ENCODE measurements at places on chromosomes 6 and 20.

GRCh38 chr6:90044833-90045381 lies 150.6 kb downstream of the GJA10 start:
- no peak for DNase-seq

DNA sequence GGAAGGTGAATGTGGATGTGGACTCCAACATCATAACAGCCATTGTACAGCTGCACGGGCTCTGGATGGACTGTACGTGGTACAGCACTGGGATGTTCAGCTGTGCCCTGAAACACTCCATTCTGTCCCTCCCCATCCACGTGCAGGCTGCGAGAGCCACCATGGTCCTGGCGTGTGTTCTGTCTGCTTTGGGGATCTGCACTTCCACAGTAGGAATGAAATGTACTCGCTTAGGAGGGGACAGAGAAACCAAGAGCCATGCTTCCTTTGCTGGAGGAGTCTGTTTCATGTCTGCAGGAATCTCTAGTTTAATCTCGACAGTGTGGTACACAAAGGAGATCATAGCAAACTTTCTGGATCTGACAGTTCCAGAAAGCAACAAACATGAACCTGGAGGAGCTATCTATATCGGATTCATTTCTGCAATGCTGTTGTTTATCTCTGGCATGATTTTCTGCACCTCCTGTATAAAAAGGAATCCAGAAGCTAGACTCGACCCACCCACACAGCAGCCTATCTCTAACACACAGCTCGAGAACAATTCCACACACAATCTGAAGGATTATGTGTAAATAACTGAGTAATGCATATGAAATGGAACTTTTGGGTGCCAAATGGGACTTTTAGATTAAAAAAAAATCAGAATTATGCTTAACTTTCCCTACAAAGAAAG lies 12.1 kb downstream of the CLDN20 start:
- no peak for DNase-seq

DNA sequence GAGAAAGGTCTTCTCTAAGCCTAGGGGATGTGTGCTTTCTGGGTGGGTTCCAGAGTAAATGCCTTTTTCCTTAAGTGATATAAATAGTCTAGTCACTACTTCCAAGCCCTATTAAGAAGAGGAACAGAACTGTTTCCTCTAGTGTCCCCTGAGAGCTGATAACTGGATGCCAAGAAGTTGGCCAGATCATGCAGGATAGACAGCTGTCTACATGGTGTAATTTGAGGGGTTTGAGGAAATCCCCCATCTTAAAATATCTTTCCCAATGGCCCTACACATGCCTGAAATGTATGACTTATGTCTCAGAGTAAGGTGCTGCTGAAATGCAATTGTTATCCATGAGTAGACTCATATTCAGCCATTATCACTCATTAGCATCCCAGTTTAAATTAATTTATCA lies 20.2 kb upstream of the PIM1 start:
- DNase-seq = no peak

DNA sequence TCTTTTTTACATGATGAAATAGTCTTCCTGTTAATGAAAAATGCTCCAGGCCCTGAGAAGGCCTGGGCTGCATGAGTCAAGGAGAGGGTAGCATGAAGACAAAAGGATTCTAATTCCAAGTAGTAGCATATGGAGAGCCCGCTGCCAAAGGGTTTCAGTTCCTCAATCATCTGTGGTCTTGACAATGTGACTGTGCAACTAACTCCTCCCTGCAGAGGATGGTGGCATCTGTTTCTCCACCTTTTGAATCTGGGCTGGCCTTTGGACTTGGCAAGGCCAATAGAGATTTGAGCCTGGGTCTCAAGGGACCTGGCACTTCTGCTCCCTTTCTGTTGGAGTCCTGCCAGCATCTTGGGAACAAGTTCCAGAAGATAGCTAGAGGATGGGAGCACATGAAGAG lies 35.1 kb upstream of the ANKEF1 start:
- no peak for DNase-seq

DNA sequence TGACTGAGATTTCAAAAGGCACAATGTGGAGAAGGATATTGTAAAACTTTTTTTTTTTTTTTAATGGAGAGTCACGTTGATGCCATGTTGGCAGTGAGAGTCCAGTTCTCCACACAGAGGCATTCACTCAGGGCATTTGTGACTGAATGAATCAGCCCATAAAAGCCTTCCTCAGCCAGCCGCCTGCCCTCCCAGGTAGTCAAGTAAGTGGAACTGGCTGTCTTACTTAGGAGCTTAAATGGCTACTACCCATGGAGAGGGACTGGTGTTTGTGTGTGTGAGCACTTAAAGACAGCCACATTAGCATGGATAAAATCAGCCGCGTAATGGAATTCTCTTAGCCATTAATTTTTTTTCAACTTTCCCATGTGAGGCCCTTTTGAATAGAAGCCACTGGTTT lies 12.6 kb downstream of the AAR2 start:
- no peak for DNase-seq

DNA sequence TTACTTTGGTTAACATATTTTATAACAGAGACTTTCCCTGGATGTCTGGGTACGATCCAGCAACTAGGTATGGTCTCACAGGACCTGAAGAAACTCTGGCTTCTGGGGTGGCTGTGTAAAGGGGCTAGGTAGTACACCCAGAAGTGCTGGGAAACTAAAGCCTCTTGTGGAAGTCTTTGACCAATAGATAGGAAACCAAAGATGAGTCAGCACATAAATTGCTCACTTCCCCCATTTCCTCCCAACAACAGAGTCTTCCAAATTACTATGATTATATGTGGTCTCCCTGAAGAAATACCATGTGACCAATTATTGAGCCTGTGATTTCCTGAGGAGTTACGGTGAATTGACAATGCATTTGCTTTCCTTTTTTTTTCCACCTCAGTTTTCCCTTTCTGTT lies 26.8 kb upstream of the TBX18 start:
- peak; percentile 37 for DNase-seq

DNA sequence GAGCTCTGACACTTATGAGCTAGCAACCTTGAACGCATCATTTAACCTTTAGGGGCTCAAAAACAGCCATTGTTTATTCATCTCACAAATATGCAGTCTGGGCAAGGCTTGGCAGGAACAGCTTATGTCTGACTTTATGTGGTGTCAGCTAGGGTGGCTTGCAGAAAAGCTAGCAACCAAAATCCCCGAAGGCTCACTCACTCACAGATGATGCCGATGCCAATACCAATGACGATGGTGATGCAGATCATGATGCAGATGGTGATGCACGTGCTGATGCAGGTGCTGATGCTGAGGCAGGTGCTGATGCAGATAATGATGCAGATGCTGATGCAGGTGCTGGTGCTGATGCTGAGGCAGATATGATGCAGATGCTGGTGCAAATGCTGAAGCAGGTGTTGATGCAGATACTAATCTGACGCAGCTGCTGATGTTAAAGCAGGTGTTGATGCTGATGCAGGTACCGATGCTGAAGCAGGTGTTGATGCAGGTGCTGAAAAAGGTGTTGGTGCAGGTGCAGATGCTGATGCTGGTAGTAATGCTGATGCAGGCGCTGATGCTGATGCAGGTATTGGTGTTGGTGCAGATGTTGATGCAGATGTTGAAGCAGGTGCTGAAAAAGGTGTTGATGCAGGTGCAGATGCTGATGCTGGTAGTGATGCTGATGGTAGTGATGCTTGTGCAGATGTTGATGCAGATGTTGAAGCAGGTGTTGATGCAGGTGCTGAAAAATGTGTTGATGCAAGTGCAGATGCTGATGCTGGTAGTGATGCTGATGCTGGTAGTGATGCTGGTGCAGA lies 195.6 kb downstream of the NFATC2 start:
- peak; percentile 88 for DNase-seq

- DNase-seq = no peak
Measured at GRCh38 chr6:148240461-148240840, 102.2 kb upstream of the SASH1 start.

- DNase-seq = peak; percentile 40
Measured at GRCh38 chr6:116536216-116536621, 9.3 kb downstream of the TRAPPC3L start.

GRCh38 chr6:116248577-116248976 lies 5.3 kb downstream of the TSPYL4 start:
- DNase-seq = no peak

- no peak for DNase-seq
Measured at GRCh38 chr6:43743682-43744381, 26.2 kb upstream of the VEGFA start.

- no peak for DNase-seq
Measured at GRCh38 chr6:99563056-99563723, 5.3 kb downstream of the CCNC start.

GRCh38 chr6:20467437-20467836 lies 65.8 kb downstream of the E2F3 start:
- DNase-seq = no peak

- peak; percentile 58 for DNase-seq
Measured at GRCh38 chr6:140366991-140367390, 992.5 kb upstream of the CITED2 start.

- DNase-seq = no peak
Measured at GRCh38 chr6:131660195-131660594, 23.1 kb downstream of the ENPP3 start.

- no peak for DNase-seq
Measured at GRCh38 chr20:11826334-11826733, 91.4 kb upstream of the BTBD3 start.

- no peak for DNase-seq
Measured at GRCh38 chr6:41642960-41643898, 5.0 kb downstream of the MDFI start.

DNA sequence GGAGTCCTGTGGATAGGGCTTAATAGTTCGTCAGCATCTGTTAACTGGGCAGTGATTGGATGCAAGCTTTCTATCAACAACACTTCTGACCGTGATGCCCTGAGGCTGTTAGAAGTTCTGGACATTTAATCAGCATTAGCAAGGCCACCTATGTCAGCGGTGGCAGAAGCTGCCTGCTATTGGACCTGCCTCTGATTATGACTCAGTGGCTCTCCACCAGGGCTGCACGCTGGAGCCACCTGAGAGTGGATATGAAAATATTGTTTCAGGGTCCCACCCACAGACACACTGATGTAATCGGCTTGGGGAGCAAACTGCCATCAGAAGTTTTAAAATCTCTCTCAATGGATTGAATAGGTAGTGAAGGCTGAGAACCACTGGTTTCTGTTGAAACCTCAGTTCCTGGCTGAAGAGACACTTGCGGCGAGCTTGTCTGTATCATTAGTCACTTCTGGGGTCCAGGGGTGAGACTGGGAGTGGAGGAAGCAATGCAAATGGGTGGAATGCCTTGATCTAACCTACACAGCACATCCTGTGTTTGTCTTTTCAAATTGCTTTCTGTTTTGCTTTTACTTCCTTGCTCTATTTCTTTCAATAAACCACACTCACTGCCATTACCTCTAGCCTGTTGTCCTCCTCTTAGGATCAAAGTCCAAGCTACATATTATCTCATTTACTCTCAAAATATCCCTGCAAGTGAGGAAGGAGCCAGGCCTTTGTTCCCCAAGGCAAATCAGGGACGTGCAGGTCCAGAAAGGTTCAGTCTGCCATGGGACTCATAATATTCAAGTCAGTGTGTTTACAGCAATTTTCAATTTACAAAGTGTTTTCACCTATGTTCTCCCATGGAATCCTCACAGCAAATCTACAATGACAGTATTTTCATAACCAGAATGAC lies 4.2 kb downstream of the CLIC5 start:
- DNase-seq = no peak

DNA sequence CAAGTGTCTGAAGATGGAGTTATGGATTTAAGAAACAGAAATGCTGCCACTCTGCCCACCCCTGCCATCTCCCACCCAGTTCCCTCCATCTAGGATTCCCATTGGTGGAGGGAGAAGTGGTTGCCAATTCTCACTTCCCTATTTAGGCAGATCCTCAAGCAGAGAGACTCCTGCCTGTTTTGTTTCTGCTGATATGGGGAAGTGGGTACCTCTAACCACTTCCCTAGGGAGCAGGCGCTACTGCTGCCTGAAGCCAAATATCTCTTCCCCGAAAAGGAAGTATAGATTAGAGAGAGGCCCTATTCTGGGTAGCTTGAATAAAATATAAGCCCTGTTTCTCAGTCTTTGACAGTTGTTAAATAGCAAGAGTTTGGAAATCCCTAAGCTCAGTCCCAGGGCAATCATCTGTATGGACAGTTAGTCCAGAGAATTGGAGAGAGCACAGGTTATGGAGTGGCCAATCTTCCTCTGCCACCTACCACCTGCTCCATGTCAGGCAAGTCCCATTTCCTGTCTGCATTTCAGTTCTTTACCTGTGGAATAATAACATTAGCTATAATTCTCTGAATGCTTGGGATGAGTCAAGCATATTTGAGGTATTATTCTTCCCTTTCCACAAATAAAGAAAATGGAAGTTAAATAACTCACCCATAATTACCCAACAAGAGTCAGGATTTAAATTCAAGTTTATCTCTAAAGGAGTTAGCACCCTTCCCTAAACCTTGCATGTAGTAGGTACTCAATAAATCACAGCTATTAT lies 2.6 kb upstream of the ADGB start:
- peak; percentile 5 for DNase-seq

DNA sequence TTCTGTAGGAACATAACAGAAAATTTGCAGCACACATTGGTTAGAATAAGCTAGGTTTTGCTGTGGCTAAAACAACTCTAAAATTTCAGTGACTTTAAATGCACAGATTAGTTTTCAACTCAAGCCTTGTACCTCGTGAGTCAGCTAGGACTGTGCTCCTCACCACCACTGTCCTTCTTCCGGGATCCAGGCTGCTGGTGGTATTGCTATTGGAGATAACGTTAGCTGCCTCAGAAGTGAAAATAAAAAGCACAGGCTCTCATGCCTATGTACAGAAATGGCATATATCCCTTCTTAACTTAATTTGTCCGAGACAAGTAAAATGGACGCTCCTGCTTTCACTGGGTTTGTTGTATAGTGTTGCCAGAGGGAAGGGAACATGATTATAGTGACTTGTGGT lies 931.1 kb upstream of the EYS start:
- DNase-seq = no peak

GRCh38 chr20:5705827-5706226 lies 44.4 kb upstream of the SHLD1 start:
- no peak for DNase-seq

GRCh38 chr6:63403725-63404124 lies 83.9 kb upstream of the LGSN start:
- DNase-seq = no peak

DNA sequence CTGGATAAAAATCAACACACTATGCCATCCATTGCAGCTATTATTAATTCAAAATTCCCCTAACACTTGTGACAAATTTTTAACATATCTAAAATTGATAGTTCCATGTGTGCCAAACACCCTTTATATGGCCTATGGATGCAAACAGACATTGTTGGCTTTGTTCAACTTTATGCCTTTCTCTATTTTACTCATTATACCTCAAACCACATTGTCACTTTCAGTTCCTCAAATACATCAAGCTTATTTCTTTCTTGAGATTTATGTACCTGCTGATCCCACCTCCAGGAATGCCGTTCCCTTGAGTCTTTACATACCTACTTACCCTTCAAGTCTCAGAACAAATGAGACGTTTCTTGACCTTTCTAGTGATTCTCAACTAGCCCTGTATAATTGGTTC lies 193.5 kb upstream of the PLN start:
- DNase-seq = no peak

DNA sequence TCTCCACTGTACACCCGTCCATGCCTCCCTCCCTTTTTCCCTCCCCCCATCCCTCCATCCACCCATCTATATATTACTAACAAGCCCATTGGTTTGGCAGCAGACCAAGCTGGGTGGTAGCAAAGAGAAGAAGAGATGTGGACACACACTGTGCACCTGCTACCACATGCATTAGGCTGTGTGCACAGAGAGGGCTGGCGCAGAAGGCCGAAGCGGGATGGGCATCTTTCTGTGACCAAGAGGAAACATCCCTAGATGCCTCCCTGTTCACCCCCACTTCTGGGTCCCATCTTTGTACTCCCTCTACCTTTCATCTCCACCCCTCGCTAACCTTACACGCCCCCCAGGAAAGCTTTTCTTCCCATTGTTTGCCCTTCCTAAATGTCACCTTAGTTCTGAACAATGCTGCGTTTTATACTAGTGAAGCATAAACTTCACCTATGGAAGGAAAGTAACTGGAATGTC lies 64.9 kb upstream of the AFDN start:
- no peak for DNase-seq

All from RWPE1 (cell line).